ENCODE measurements at places on chromosomes 11 and 22. TPM values are rescaled to one million over a fixed set of nuclear protein-coding genes. Genes with fewer than 3 reads are reported as not detected.

DNA sequence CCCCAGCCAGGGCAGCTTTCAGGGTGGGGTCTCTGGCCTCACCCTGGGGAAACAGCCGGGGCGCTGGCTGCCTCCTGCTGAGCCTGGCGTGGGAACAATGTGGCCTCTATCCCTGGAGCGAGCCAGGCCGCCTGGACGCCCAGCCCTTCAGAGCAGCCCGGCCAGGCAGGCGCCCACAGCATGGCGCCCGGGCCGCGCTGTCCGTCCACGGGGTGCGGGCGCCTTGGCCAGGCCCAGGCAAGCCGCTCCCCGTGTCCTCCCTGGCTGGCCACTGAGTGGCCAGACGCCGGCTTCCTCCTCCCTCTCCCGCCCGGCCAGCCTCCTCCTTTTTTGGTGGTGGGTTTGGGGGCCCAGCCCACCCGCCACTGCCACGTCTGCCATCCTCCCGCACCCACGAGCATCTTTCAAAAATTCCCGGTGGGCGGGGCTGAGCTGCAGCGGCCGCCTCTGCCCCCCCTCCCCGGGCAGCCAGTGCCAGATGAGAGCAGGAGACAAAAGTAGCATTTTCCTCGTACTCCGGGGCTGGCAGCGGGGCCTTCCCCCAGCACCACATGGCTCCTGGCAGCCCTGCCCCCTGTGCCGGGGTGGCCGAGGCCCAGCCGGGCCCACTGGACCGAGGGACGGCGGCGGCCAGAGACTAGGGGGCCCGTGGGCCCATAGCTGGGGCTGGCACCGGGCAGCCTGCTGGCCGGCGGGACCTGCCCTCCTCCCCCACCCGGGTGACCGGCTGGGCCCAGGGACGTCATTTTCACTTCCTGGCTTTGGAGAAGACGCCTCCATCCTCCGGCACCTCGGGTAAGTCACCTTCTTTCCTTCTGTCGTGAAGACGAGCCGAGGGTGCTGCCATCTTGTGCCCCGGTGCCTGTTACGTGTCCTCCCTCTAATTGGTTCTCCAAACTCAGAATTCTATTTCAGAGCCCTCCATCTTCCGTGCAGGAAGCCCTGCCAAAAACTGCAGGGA is 70.2 kb upstream of the PPARA start:
- no peak for DNase-seq

- DNase-seq = no peak
These were observed 438.1 kb downstream of the NTM start for GRCh38 chr11:131808470-131808869.

TMEM191C gene
- total RNA-seq = 0.35 TPM

FOLR1 gene
- 108 TPM for total RNA-seq

PTPRCAP gene
- total RNA-seq = 0.85 TPM

TRIM5 gene
- total RNA-seq = 37.2 TPM

Measured in renal cortical epithelial cell (primary cell).